Iris pigment epithelial cell (primary cell): ENCODE measurements at places on chromosomes 2 and 18.
A peak's percentile ranks its signal among the peaks of the same experiment; 100 is the strongest.

GRCh38 chr2:121171625-121172119, 113.3 kb downstream of the TFCP2L1 start:
- DNase-seq, result no peak

DNA sequence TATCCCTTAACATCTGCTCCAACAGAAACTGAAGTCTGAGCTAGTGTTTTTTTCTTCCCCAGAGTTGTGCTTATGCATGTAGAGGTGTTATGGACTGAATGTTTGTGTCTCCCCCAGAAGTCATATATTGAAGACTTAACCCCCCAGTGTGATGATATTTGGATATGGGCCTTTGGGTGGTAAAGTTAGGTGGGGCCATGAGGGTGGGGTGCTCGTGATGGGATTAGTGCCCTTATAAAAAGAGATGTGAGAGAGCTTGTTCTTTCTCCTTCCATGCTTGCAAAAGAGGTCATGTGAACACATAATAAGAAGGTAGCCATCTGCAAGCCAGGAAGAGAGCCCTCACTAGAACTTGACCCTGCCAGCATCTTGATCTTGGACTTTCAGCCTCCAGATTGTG, 34.4 kb upstream of the APOB start:
- no peak for DNase-seq

DNA sequence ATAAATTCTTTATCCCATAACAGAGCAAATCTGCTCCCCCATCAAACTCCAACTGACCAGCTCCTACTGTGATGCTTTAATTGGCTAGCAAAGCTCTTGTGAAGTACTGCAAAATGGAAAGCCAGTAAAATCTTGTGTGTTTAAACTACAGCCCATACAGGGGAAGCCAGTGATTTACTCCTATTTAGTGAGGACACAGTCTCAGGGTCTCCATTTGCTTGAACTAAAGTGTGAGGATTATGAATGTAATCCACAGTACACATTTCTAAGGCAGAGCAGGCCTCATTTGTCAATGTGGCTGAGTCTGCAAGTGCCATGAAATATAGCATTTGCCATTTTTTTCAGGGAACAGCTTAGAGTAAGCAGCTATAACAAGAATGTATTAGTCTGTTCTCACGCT, 259.3 kb downstream of the PIEZO2 start:
- no peak for DNase-seq

- peak; percentile 15 for DNase-seq
These were observed 38.4 kb upstream of the BIN1 start for GRCh38 chr2:127145280-127145895.
